ENCODE measurements at places on chromosomes 11 and 22.

GRCh38 chr11:134001088-134001487 is 44.3 kb upstream of the IGSF9B start:
- no peak for DNase-seq

DNA sequence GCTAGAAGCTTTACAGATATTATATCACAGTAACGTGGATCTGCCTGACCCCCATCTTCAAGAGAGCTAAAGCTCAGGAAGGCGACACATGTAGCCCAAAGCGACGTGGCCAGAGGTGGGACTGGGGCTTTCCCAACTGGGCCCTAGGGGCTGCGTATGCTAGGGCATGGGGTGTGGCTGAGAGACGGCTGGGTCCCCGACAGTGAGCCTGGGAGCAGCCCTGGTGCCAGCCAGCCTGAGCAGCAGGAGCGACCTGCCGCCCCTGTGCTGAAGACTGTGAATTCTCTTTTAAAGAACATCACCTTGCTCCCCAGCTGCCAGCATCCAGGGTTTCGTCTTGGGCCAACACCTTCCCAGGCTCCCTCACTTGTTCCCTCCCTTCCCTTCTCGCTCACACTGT is 32.9 kb upstream of the CYP2D6 start:
- DNase-seq, result no peak

GRCh38 chr11:72826191-72826941 is 12.2 kb downstream of the ATG16L2 start:
- no peak for DNase-seq

DNA sequence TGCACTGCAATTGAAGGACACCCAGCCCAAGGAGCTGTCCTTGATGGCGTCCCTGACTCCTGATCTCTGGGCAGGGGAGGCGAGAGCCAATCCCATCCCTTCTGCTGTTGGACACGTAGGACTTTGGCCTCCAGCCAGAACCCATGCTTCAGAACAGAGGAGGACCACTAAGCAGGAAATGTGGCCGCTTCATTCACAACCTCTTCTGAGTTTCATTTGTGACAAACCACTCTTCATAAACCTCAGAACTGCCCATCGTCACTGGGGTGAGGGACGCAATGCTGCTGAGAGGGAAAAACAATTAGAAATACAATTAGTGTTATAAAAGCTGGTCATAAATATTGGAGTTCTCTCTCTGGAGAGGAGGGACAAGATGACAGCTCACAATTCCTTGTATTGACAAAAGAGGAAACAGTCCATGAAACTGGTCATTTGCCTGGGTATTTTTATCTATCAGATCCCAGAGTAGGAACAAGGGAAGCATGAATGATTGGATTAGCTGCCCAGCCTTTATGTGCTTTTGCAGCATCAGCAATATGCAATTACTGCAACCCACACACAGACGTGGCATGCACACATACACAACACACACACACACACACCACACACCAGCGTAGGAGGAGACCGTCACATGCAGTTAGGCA is 216.5 kb upstream of the CADM1 start:
- DNase-seq, result peak; percentile 54

DNA sequence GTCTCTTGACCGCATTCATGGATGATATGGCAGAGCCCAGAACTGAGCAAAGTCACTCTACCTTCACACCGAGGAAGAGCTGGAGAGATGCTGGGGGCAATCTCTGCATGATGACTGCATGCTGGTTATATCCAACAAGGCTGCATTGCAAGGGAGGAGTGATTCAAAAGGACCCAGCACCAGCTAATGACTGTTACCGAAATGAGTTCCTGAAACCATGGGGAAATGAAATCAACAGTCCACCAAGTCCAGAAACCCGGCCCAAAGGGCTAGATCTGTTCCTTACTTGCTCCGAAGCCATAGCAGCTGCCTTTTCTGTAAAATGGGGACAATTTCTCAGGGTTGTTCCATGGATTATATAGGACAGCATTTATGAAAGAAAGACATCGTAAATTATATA is 1.2 kb upstream of the SMIM35 start:
- DNase-seq, result peak; percentile 30

DNA sequence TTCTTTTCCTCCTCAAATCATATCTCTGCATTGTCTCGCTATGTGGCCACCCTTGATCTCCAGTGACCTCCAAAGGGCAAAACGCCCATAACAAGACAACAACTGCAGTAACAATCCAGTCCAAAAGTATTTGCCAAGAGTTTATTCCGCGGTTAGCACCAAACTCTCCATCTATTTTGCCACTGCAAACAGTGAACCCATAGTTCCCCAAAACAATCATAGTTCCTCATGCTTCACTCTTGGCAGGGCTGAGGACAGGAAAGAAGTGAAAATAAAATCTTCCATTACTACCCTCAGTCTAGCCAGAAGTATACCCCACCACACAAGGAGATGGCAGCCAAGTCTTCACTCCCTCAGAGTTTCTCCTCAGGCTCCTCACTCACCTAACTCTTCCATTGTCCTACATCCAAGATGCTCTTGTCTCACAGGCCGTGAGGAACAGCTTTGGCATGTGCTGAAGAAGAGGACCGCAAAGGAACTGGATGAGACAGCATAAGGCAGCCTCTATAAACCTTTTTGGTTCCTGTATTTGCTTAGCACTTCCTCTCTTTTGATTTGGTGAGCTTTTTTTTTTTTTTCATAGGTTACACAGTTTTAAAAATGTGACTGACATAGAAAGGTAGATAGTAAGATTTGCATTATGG is at the start of gene LPXN:
TSS of gene LPXN (minus strand) at position 480 of the 644 bp plus-strand sequence. CDS start at position 396, 84 bp downstream.
- DNase-seq, result peak; percentile 89

DNA sequence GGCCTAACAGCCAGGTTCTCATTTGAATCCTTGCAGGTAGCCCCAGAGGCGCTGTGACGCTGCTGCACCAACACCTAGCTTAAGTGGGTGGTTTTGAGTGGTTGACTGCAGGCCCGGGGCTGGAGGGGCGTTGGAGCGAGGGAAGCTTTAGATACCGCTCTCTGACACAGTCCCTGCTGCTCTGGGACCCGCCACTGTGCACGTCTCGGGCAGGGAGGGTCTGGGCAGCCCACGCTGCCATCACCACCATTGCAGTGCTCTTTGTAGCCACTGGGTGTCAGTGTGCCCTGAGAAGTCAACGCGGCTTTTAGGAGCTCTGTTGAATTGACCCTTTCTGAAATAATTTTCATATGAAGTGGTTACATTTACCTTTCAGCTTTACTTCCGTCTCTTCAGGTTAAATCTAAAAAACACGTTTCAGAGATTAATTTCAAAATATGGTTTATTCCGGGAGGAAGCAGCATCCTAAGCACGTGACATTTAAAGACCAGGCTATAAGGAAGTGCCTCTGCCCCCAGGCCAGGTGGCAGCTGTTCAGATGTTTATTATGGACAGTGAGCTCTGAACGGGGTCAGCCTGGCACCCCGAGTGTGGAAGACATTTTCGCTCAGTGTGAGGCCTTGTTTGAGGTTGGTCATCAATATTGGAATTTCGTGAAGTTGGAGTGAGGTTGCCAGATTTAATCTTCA is 30.9 kb upstream of the PARVB start:
- peak; percentile 79 for DNase-seq

- DNase-seq, result no peak
Measured at GRCh38 chr11:86147004-86147403, 78.1 kb upstream of the PICALM start.

GRCh38 chr22:36277482-36278291 is 24.8 kb downstream of the APOL1 start:
- peak; percentile 76 for DNase-seq

- no peak for DNase-seq
Measured at GRCh38 chr11:2818503-2818902, 67.1 kb downstream of the CDKN1C start.

- no peak for DNase-seq
Measured at GRCh38 chr11:29008481-29008880, 900.3 kb downstream of the METTL15 start.

DNA sequence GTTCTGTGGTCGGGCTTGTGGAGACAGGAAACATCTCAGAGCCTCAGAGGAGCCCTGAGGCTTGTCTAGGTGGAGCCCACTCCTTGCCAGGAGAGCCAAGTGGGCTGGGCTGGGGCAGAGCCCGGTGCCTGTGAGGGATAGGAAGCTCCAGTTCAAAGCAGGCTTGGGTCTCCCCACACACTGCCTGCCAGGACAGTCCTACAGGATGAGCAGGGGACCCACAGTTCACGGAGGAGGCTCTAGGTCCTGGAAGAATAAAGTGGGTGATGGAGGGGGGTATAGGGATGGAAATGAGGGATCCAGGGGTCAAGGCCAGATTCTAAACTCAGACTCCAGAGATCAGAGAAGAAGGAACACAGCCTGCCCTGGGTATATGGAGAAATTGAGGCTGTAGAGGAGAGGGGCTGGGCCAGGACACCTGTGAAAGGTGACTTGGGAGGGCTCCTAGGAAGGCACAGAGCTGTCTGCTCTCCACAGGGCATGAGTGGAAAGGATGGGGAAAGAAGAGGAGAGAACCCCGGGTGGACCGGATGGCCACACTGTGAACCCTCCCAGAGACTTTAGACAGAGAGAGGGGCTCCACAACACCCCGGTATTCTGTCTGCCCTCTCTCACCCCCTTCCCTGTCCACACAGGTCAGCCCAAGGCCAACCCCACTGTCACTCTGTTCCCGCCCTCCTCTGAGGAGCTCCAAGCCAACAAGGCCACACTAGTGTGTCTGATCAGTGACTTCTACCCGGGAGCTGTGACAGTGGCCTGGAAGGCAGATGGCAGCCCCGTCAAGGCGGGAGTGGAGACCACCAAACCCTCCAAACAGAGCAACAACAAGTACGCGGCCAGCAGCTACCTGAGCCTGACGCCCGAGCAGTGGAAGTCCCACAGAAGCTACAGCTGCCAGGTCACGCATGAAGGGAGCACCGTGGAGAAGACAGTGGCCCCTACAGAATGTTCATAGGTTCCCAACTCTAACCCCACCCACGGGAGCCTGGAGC is 7.4 kb downstream of the IGLL5 start:
- no peak for DNase-seq

- peak; percentile 86 for DNase-seq
Measured at GRCh38 chr11:31810779-31811647, at the start of gene PAX6. Gene PAX6 (minus strand): TSS chr11:31811322. CDS start chr11:31806411, 4,911 bp downstream.

DNA sequence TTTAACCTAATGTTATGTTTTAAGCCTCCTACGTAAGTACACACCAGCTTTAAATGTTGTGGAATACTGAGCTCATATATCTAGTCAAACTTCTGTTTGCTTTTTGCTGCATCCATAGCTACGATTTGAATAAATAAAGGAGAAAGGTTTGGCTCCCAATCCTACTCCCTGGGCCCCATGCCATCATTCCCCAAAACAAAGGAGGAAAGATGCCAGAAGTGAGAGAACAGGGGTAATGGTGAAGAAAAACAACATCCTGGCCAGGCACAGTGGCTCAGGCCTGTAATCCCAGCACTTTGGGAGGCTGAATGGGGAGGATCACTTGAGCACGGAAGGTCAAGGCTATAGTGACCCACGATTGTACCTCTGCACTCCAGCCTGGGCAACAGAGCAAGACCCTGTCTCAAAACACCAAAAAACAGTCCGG is 26.5 kb downstream of the SCGB1A1 start:
- DNase-seq, result no peak

GRCh38 chr22:46737976-46738646 is at the start of gene CERK:
Gene CERK (minus strand): TSS chr22:46738252. CDS start chr22:46738148, 104 bp downstream.
- DNase-seq, result peak; percentile 54

DNA sequence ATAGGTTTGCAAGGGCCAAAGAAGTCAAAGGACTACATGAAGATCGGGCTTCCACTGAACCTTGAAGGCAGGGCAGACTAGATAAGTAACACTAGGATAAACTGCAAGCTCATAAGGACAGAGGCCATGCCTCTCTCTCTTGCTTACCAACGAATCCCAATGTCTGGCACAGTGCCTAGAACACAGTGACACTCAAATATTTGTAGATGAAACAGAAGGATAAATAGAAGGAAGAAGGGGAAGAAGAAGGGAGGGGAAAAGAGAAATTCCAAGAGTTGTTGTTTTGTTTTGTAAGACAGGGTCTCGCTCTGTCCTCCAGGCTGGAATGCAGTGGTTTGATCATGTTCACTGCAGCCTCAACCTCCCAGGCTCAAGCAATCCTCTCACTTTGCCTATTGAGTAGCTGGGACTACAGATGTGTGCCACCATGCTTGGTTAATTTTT is 26.9 kb downstream of the SIK3 start:
- no peak for DNase-seq

DNA sequence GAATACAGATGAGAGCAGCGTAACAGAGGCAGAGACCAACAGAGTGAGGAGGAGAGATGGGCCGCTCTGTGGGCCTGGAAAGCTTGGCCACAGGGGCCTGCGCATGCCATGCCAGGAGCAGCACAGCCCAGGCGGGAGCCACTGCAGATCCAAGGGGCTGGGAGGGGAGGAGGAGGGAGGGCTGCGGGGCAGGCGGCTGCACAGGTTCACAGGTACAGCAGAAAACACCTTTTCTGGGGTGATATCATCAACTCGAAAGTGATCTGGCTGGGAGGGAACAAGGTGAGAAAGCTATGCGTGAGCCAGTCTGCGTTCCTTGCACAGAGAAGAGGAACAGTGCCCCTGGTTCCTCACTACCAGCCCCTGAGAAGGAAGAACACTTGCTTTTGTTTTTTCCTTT is 14.8 kb downstream of the VPS37C start:
- no peak for DNase-seq

- no peak for DNase-seq
Measured at GRCh38 chr22:23574877-23575276, 5.2 kb downstream of the IGLL1 start.

DNA sequence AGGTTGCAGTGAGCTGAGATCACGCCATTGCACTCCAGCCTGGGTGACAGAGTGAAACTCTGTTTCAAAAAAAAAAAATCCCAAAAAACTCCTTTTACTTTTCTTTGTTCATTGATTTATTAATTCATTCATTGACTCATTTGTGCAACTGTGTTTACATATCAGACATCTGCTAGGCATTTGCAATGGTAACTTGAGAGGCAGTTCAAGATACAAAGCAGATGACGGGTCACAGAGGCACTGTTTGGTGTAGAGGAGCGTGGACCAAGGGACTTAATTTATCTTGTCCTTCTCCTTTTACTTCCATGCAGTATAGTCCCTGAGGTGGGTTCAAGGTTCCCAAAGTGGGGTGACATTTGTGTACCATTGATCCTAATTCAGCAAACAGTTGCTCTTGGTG is 71.4 kb downstream of the KIAA1671 start:
- DNase-seq, result no peak

DNA sequence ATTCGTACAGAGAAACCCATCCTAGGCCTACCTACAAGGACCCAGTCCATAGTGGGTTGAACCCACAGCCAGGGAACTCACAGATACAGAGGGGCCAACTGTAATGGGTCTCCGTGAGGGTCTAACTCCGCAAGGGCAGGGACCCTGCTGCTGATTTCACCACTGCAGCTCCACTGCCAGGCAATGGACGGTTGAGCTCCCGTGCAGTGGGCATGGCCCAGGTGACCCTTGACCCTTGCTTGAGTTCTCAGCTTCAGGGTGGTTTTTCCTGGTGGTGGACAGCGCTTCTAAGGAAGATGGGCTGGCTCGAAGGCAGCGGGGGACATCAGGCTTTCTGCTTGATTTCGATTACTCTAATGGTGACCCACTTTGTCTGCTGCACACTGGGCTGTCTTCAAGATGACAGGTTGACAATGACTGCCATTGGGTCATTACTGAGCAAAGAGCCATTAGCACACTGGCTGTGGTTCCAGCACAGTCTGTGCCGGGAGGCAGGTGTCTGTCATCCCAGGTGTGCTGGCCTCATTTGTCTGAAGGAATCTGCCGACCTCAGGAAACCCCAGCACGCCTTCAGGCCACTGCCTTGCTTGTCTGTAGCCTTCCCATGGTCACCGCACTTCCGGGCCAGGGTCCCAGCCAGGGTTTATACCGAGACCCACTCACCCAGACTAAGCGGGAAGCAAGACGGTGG is 3.7 kb upstream of the GAL start:
- no peak for DNase-seq

GRCh38 chr11:111193924-111194490 is 51.5 kb upstream of the POU2AF2 start:
- DNase-seq, result no peak

- no peak for DNase-seq
Measured at GRCh38 chr22:32489377-32489776, 14.8 kb downstream of the FBXO7 start.
